NB4 (cell line): ENCODE measurements at places on chromosomes 16 and 17.
A peak's percentile ranks its signal among the peaks of the same experiment; 100 is the strongest.

DNA sequence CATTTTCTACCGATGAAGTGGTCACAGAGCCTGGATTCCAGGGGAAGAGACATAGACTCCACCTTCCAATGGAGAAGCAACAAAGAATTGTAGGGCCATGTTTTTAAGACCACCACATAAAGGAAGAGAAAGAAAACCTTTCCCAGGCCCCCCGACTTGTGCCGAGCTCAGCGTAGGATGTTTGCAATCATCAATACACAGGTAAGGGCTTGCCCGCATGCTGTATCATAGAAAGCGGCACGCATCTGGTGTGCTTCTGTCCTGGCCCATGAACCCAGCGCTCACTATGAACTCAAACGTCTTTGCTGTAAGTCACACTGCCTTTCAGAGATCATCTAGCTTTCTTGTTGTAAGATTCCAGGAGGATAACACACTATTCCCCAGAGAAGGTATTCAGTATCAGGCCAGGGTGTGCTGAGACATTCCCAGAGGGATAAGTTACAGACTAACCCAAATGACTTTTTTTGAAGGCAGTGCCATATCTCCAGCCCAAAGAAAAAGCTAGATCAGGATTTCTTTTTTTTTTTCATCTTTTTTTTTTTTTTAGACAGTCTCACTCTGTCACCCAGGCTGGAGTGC, 79.5 kb upstream of the RPL38 start:
- DNase-seq = no peak

DNA sequence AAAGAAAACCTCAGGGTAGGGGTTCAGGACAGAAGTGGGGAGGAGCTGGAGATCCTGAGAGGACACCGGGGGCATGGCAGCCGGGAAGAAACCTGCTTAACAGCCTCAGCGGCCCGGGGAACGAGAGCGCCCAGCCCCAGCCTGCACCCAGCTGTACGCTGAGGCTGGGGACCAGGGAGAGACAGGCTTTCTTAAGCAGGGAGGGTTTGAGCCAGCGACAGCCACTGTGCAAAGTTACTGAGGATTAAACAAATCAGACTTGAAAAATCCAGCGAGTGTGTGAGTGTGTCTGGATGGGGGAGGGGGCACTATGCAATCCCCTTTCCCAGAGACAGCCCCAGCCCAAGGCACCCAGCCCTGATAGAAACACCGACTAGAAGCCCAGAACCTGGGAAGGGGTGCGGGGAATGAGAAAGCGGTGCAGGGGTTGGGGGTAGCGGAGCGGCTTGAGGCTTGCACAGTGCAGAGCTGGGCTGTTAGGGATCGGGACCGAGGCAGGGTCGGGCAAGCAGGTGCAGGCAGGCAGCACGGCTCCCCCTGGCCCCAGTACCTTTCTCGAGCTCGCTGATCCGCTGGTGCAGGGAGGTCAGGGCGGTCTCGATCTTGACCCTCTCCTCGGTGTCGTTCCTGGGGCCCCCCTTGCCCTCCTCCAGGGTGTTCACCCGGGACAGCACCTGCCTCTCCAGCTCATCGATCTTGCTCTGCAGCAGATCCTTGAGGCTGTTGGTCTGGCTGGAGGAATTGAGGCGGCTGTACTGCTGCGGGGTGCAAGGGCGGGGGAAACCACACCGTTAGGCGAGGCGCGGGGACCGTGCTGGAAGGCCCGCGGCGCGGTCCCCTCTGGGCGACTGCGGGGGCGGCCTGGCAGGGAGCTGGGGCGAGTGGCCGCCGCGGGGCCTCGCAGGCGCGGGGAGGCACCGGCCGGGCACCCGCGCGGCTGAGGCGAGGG, 1.2 kb downstream of the NPTX1 start:
- peak; percentile 44 for DNase-seq

GRCh38 chr17:57554826-57555635, 190.1 kb downstream of the CCDC182 start:
- no peak for DNase-seq

DNA sequence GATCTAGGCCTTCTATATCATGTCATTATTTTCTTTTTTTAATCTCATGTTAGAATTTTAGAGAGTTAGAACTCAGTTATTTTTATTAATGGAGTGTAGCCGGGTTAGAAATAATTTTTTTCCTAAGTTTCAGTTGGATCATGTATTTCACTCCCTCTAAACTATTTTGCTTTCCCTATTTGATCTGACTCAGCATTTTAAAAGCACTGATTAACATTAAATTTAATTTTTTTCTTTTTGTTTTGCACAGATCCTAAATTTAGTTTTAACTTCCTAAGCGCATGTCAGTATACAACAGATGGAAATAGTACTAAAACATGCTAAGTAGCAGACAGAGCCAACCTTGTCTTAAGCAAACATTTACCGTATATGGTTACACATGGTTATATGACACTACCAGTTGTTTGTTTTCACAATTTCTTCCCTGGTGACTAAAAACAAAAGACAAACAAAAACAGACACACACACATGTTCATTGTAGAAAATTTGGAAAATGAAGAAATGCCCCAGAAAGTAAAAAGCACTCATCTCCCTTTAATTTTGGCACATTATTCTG, 33.6 kb upstream of the RAB11FIP4 start:
- no peak for DNase-seq

DNA sequence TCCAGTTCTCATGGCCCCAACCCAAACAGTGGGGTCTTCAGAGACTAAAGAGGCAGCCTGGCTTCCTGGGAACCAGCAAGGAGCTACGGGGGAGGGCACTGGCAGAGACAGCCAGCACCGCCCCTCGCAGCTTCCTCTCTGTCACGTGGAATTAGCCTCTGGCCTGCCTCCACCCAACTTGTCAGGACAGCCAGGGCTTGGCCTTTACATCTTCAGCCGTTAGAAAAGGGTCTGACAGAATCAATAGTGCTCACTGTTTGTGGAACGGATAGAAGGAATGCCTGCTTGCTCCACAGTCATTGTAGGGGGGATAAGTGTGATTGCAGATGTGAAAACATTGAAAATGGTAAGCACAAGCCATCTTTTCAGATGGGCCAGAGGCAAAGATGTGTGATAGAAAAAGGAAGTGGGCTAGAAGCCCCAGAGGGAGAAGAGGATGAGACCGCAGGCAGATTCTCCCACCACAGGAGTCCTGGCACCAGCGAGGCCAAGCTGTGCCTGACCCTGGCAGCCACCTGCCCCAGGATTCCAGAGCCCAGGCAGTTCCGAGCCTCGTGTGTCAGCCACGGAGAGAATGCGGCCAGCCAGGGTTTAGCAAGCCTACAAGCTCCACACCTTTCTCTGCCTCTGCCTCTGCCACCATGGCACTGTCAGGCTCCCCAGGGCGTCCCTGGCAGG, 18.6 kb downstream of the GRIN2C start:
- DNase-seq = peak; percentile 74

- no peak for DNase-seq
These were observed 17.9 kb upstream of the ZFHX3 start for GRCh38 chr16:73065632-73066330.

- DNase-seq = no peak
These were observed 4.7 kb upstream of the NLRC5 start for GRCh38 chr16:56984639-56985038.

DNA sequence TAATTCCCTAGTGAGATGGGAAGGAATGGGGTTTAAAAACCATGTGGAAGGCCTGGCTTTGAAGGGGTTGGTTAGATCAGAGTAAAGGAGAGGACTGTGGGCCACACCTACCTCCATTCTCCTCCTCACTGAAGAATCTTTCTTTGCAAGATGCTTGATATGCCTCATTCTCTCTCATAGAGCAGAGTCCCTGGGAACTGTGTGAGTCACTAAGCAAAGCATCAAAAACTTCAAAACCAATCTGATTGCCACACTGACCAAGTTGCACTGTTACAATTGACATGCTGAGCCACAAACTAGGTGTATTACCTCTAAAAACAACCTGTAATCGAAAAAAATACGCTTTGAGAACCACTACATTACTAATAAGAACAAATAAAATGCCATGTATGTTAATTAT, 2.0 kb downstream of the TUBD1 start:
- no peak for DNase-seq

DNA sequence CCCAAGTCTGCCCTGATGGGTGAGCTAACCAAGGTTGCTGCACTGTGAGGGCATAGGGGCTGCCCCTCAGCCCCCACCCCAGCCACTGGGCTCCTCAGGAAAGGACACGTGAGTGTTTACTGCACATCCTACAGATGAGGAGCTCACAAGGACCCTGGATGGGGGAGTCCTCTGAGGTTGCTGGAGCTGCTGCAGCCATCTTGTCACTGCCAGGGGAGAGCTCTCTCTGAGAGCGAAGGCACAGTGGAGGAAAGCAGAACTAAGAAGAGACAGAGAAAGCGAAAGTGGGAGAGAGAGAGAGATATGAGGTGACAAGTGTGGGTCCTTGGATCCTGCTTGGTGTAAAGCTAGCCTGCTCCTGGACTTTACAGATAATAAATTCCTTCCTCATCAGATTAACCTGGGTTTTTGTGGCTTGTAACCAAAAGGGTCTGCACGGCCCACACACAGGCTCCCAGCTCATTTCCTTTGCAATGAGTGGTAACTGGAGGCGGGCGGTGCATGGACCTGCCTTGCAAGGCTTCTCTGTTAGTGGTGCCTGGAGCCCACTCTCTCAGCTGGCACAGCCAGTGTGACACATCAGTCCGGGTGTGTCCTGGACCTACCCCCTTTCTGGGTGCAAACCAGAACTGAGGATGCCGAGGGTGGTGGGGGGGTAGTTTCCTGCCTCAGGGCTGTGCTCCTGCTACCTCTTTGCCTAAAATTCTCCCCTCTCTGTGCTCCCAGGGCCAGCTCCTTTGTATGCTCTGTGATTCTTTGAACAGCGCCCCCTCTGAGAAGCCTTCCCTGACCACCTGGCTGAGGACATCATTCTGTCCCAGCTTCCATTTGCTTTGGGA, 14.2 kb downstream of the SNX20 start:
- DNase-seq = peak; percentile 73

GRCh38 chr16:17408955-17409441, 61.8 kb downstream of the XYLT1 start:
- no peak for DNase-seq

- DNase-seq = no peak
These were observed 695.3 kb downstream of the WWOX start for GRCh38 chr16:78794581-78795250.

DNA sequence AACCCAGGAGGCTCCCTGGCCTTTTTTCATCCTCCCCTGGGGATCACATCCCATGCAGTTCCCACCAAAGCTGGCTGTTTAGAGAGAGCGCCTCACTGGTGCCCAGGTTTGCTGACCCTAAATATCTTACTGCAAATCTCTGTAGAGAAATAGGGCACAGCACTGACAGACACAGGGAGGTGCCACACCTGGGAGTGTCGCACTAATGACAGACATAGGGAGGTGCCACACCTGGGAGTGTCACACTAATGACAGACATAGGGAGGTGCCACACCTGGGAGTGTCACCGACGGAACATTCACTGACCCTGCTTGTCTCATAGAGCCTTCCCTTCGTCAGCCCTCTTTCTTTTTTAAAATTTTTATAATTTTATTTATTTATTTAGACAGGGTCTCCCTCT, 25.6 kb downstream of the UNK start:
- DNase-seq = no peak

DNA sequence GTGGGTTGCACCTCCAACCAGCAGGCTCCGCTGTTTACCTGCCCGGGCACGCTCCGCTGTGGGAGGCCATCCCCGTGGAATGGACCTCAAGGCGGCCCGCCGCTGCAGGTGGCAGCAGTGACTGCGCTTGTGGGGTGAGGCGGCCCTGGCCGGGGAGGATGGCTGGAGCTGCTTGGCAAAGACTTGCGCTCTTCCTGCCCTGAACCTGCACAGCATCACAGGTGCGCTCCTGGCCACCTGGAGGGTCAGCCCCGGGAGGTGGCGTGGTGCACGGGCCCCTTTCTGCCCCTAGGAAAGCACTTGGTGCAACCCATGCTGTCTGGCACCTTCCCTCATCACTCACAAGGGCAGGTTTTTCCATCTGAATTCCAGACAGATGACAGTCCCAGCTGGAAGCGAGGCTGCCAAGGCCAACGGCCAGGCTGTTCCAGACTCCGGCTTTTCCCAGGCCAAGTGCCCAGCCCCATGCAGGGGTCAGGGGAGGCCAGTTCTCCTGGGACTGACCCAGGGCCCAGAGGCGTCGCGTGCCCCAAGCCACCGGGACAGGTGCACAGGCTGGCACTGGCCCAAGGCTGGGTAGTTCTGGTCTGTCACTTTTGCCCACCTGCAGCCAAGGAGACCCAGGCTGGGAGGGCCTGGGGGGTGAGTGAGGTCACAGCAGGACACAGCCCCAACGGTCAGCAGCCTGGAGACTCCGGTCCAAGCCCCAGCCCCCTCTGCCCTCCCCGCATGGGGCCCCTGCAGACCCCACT, 13.3 kb downstream of the UTS2R start:
- DNase-seq = no peak

DNA sequence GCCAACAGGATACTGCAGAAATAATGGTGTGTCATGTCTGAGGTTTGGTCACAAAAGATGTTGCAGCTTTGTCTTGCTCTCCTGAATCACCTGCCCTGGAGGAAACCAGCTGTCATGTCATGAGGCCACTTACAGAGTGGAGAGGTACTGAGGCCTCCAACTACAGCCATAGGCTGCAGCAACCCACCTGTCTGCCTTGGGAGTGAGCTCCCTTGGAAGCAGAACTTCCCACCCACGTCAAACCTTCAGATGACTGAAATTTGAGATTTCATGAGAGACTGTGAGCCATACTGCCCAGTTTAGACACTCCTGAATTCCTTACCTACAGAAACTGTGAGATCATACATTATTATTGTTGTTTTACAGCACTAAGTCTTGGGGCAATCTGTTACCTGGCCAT, 475.9 kb downstream of the HS3ST3B1 start:
- no peak for DNase-seq

DNA sequence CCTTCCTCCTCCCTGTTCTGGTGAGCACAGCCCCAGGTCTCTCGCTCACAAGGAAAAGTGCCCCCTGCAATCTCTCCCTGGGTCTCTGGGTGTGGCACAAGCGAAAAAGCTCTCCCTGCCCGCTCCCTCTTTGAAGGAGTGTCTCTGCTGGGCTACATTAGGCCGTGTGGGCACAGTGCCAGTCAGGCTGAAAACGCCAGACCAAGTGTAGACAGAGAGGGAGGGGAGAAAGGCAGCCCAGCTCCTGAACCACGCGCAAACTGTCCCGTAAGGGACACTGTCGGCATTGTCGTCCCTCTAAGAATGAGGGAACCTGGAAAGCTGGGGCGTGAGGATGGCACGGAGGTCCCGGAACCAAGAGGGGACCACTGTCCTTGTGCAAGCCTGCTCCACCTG, 3.9 kb downstream of the SMIM5 start:
- DNase-seq = no peak

GRCh38 chr16:86259499-86259898, 250.8 kb upstream of the FOXF1 start:
- DNase-seq = no peak

DNA sequence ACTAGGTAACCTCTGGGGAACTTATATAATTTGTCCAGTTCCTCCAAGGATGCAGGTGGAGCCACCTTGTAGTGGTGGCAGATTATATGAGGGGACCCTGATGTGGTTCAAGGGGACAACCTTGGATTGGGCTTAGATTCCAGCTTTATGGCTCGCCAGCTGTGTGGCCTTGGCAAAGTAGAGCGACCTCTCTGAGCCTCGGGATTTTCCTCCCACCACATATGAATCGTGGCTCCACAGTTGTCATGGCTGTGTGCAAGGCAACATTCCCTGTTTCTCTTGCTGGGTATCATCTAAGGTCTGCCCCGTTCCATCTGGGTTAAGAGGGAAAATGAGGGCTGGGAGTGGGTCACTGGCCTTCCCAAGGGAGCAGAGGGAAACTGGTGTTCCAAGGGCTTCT, 104.6 kb downstream of the RAB11FIP4 start:
- DNase-seq = no peak
